ENCODE measurements at places on chromosomes 12 and 14.

- DNase-seq = no peak
Observed at GRCh38 chr14:94043111-94043755, 17.1 kb downstream of the OTUB2 start.

GRCh38 chr14:68607081-68607866 lies 185.6 kb downstream of the ZFP36L1 start:
- DNase-seq = no peak

GRCh38 chr14:74533576-74533975 lies 40.0 kb downstream of the ISCA2 start:
- no peak for DNase-seq

- DNase-seq = no peak
Observed at GRCh38 chr14:64478634-64479250, 13.4 kb downstream of the AKAP5 start.

DNA sequence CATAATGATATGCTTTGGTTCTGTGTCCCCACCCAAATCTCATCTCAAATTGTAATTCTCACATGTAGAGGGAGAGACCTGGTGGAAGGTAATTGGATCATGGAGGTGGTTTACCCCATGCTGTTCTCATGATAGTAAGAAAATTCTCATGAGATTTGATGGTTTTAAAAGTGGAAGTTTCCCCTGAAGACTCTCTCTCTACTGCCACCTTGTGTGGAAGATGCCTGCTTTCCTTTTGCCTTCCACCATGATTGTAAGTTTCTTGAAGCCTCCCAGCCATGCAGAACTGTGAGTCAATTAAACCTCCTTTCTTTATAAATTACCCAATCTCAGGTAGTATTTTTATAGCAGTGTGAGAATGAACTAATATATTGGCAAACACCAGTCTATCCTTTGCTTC lies 260.4 kb upstream of the PPFIA2 start:
- no peak for DNase-seq

GRCh38 chr12:105257321-105257728 lies 21.4 kb upstream of the APPL2 start:
- DNase-seq = no peak

DNA sequence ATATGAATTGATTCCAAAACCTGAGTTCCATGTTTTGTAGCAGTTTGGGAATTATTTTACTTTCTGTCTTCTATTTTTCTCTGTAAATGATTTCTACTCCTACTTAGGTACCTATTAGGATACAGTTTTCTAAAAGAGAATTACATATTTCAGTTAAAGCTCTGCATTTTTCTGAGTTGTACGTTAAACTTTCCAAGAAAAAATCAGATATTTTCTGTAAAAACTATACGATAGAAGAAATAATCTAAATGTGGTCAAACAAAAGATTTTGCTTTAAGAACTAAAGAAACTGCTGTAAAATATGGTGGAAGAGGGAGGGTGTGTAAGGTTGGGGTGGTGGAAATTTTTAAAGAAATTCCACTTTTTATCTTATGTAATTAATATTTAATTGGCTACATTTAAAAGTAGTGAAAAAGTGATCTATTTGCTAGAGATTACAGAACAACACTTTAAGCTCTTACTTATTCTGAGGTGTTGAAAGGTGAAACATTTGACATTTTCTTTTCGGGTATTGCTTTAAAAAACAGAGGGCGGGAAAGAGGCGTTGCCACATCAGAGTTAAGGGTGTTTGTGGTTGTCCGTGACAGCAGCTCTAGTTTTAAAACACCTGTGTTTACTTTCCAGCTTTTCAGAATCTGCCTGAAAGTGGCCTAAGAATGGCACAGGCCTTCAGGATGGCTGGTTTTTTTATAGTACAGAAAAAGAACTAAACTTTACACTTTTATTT lies 187.3 kb downstream of the MIPOL1 start:
- DNase-seq = no peak

- DNase-seq = no peak
Observed at GRCh38 chr12:41794336-41794735, 350.3 kb downstream of the GXYLT1 start.

DNA sequence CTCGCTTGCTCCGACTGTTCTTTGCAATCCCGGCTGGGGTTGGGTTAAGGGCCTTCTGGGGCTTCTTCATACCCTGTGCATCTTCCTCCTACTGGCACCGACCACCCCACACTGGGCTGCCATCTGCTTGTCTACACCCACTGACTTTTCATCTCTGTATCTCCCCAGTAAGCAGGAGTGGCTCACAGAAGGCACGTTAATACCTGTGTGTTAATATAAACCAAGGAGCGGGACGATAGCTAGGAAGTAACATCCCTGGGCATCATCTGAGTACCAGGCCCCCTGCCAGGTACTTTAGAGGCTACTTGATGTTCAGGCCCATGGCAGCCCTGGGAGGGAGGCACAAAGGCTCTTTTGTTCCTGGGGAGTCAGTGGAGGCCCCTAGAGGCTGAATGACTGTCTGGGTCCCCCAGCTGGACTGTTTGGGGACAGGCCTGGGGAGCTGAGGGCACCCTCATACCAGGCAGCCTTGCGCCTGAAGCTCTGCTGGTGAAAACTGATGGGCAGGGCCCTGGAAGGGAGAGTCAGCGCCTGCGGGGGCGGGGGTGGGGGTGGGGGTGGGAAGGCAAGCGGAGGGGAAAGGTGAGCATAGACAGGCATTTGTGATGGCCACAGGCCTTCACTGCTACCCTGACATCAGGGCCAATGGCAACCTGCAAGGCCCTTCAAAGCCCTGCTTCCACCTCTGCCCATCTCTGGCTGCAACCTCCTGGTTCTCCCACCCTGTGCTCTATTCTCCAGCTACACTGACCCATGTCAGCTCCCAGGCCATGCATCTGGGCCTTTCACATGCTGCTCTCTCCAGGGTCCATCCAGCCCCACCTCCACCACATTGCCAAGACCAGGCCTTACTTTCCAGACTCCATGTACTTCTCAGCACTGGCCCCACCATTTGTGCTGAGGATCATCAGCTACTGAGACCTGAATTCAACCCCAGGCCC lies 34.2 kb upstream of the DEGS2 start:
- DNase-seq = no peak

DNA sequence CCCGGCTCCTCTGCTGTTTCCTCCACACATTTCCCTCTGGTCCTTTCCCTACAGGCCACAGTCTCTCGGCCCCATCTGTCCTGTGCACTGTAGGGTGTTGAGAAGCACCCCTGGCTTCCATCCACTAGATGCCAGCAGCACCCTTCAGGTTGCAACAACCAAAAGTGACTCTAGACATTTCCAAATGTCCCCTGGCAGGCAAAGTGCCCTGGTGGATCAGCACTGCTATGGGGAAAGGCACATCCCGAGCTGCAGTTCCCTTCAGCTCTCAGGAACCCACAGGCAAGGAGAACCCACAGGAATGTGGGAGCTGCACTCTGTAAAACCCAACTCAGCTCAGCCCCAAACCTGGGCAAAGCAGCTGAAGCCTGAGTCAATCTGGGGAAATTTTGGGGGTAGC lies 77.0 kb downstream of the RBM19 start:
- no peak for DNase-seq

DNA sequence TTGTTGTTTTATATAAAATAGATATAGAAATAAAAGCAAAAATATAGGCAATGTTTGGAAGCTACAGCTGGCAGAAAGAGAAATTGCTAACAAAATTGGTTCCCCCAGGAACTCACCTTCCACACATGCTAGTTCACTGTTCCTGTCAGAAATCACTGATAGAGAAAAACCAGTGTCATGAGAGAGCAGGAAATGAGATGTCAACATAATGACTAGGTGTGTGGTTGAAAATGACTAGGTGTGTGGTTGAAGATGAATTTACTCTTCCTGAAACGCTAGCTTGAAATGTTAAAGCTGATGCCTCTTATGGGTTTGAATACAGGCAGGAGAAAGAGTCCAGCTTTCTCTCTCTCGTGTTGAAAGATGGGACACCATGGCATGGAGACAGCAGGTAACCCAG lies 216.3 kb downstream of the C12orf42 start:
- DNase-seq = no peak

- no peak for DNase-seq
Observed at GRCh38 chr14:28767853-28768741, 1.5 kb downstream of the FOXG1 start.

- no peak for DNase-seq
Observed at GRCh38 chr12:62802321-62802720, 132.6 kb downstream of the PPM1H start.

DNA sequence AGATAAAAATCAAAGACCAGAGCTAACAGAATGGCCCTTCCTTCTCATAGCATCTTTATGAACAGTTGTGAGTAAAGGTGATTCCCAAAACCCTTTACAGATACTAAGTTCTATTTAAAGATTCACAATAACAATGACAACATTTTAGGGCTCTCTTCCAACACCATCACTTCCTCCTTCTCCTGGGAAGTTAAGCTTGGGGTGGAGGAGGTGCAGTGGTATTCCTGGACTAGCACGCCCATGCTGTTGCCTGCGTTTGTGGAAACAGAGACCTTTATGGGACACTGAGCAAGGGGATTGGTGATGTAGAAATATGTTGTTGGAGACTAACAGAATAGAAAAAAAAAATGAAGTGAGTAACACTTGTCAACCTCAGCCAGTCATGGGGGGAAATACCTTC lies 22.5 kb downstream of the SYNE2 start:
- no peak for DNase-seq

GRCh38 chr12:13154027-13154538 lies 42.4 kb upstream of the EMP1 start:
- DNase-seq = no peak

- no peak for DNase-seq
Observed at GRCh38 chr12:102685841-102686240, 205.5 kb upstream of the IGF1 start.

All from non-pigmented ciliary epithelial cell (primary cell).